ENCODE measurements at places on chromosomes 4 and X.

DNA sequence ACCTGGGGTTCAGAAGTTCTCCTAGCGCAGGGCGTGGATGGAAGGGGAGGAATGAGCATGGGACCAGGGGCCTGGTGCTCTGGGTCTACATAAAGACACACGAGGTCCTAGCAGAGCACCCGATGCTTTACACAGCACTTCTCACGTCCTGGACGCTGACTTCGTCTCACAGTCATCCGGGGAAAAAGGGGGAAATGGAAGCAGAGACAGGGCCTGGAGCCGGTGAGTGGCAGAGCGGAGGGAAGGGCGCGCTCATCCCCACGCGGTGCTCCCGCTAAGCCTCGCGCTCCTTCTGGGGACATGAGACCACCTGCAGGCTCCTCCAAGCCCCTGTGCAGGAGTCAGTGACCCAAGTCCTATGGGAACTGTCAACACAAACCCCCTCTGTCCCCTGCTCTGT, 157.7 kb downstream of the AFAP1 start:
- DNase-seq, result no peak

DNA sequence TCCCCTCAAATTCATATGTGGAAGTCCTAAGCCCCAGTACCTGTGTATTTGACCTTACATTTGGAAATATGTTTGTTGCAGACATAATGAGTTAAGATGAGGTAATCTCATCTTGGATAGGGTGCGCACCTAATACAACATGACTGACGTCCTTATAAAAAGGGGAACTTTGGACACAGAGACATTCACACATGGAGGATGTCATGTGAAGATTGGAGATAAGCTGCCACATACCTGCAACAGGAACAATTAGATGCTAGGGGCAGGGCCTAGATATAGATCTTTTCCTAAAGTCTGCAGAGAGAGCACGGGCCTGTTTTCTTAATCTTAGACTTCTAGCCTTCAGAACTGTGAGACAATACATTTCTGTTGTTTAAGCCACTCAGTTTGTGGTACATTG, 162.5 kb downstream of the IL1RAPL2 start:
- DNase-seq, result no peak

DNA sequence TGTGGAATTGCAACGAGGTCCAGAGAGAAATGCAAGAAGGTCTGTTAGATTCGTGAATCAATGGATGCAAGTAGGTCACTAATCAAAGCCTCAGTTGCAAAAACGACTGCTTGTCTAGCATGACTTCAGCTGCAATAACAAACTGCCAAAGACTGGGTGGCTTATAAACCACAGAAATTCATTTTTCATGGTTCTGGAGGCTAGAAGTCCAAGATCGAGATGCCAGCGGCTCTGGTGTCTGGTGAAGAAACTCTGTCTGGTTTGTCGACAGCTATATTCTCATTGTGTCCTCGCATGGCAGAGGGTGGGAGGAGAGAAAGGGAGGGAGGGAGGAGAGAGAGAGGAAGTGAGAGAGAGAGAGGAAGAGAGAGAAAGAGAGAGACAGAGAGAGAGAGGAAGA, 114.7 kb downstream of the MXRA5 start:
- DNase-seq, result no peak

DNA sequence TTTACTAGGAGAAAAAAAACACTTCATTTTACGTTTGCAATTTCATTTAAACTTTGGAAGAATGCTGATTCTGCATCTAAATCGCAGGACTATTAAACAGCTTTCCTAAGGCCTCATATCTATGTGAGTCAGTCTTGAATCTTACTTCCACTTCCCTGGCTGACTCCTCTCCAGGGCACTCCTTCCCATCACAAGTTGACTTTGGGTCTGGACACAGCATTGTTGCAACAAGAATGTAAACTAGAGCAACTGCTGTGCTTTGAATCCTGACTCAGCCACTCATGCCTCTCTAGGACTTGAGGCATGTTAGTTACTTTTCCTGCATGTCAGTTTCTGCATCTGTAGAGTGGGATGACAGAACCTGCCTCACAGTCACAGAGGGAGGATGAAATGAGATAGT, 413.8 kb downstream of the FAT4 start:
- DNase-seq, result no peak

DNA sequence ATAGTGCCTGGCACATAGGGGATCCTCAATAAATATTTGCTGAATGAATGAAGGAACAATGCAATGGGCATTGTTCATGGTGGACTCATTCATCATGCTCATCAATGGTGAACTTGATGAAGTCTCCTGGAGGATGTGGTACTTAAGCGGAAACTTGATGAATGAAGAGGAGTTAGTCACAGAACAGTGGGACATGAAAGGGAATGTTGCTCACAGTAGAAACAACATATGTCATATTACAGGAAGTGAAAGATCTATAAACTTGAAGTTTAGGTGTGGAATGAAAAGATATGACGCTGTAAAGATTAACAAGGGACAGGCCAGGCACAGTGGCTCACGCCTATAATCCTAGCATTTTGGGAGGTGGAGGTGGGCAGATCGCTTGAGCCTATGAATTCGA, 224.1 kb downstream of the PPP3CA start:
- no peak for DNase-seq

DNA sequence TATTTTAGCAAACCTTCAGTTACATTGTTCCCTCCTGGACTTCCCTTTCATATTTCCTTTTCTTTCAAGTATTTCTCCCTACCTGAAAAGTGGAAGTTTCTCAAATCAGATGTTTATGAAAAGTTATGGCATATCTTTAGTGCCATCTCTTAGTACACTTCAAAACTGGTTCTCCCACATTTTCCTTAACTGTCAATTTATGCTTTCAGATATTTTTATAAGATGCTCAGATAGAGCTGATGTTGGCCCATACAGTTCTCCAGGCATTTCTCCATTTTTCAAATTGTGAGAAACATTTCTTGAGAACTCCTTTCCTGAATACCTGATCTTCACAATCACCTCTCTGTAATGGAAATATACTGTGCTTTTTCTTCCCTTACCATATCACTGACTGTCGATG, 32.5 kb upstream of the AP1AR start:
- no peak for DNase-seq

GRCh38 chr4:18042754-18043153, 21.2 kb upstream of the LCORL start:
- DNase-seq, result no peak

GRCh38 chrX:31147175-31147574, 75.3 kb upstream of the FTHL17 start:
- DNase-seq, result no peak

DNA sequence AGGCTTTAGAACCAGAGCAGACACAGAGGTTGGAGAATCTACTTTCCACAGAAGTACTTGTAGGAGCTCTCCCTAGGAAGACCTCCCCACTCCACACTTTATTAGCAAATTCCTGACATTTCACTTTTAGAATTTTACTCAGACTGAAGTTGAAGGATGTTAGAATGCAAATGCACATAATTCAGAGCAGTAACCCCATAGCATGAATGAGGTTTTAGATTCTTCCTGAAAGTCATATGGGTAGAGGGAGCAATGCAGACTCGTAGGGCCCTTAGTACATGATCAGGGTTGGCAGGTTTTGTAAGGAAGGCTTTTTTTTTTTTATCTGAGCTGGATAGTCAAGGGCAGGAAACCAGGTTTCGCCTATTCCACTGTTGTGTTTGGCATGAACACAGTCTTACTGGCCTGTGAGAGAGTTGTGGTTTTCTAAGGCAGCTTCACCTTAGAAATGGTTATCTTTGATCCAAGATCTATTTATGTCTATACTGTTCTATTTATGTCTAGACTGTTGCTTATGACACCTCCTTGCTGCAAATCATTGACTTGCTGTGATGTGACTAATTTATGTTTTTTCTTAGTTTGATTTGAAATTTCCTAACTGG, 48.9 kb downstream of the SPATA18 start:
- DNase-seq, result no peak

DNA sequence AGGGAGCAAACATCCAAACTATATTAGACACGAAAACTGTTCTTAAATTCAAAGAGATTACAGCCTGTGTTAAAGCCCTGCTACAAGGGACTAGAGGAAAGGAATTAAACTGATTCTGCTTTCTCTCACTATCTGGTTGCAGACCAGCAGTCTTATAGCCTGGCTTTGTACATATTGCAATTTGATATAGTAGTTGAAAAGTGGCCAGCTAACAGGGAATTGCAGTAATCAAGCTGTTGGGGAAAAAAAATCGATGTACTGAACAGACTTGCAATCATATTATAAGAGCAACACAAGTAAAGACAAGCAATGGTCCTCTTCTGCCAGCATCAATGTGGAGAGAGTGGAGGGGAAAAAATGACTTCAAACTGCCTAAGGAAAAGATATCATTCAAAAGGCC, 364.4 kb upstream of the EPHA5 start:
- no peak for DNase-seq

- DNase-seq, result no peak
These were observed 25.6 kb upstream of the FRAS1 start for GRCh38 chr4:78031417-78031950.
